ENCODE measurements at places on chromosomes 5 and 9.

DNA sequence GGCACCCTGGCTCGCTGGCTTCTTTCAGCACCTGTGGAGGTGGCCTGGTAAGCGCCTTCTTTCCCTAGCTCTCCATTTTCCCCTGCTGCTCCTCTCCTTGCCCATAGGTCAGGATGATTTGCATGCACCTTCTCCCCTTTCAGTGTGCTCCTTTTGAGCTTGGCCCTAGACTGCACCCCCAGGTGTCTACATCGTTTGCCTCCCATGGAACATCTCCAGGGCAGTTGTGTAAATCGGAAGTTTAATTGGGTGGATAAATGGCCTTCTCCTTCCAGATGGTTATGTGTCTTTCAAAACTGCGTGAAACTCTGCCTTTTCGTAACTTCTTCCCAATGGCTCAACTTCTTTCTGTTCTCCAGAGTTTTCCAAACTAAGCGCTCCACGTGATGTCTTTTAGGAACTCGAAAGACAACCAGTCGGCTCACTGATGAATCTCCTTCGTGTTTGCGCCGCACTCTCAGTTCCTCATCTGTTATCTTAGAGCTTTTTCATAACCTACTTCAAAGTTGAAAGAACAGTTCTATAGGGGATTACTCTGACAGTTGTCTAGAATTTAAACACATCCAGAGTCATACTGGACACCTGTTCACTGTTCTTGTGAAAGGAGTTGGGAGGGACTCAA, 1.7 kb downstream of the ADAMTS19 start:
- DNase-seq, result no peak

GRCh38 chr5:35274839-35275509, 44.7 kb upstream of the PRLR start:
- no peak for DNase-seq

GRCh38 chr5:61254969-61255555, 77.0 kb upstream of the ZSWIM6 start:
- DNase-seq, result no peak

DNA sequence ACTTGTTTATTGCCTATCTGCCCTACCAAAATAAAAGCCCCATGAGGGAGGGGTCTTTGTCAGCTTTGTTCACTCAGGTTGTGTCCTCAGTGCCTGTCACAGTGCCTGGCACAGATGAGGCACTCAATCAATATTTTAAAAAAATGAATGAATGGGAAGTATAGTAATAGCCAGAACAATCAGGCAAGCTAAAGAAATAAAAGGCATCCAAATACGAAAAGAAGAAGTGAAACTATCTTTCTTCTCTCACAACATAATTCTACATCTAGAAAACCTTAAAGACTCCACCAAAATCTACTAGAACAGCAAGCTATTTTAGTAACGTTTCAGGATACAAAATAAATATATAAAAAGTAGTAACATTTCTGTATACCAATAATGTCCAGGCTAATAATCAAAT, 37.8 kb upstream of the C5orf63 start:
- no peak for DNase-seq

- DNase-seq, result no peak
Observed at GRCh38 chr5:84436866-84437265, 52.2 kb upstream of the EDIL3 start.

- DNase-seq, result no peak
Observed at GRCh38 chr5:166994226-166994625, 1297.2 kb upstream of the WWC1 start.

GRCh38 chr9:83932011-83932410, 10.8 kb upstream of the KIF27 start:
- DNase-seq, result no peak

GRCh38 chr5:89253666-89254352, 370.8 kb upstream of the MEF2C start:
- DNase-seq, result no peak

- no peak for DNase-seq
Observed at GRCh38 chr9:97501177-97501971, at the start of gene TMOD1. TMOD1 (plus strand) TSS chr9:97501666; CDS start chr9:97524189, 22,523 bp downstream.

GRCh38 chr5:96776621-96777020, 31.1 kb downstream of the ERAP1 start:
- DNase-seq, result no peak

DNA sequence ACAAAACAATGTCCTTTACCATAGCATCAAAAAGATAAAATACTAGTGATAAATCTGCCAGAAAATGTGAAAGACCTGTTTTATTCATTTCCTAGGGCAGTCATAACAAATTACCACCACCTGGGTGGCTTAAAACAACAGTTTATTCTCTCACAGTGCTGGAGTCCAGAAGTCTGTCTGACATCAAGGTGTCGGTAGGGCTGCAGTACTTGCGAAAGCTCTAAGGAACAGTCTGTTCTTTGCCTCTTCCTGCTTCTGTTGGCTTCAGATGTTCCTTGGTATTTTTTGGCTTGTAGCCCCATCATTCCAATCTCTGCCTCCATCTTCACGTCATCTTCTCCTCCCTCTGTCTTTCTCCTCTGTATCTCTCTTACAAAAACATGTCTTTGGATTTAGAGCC, 51.0 kb downstream of the PTPDC1 start:
- DNase-seq, result no peak

GRCh38 chr9:25177858-25178257, 500.4 kb downstream of the TUSC1 start:
- no peak for DNase-seq

GRCh38 chr9:89026876-89027275, 35.6 kb downstream of the S1PR3 start:
- DNase-seq, result no peak

DNA sequence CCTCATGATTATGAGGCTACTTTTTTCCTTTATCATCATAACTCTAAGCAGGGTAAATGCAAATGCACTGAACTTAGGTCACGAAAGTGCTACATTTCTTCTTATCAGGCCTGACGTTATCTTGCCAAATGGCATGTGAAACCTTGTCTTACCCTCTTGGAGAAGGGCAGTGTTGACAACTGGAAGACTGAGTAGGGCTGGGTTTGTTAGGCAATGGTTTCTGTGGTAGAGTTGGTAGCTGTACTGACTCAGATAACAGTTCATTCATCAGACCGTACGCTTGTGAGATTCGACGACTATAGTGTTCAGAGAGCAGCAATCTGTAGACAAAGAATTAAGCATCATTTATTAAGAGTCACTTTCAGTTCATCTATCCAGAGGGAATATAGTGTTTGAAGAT, 127.7 kb downstream of the CPLANE1 start:
- no peak for DNase-seq

GRCh38 chr5:142360607-142361120, 35.8 kb upstream of the SPRY4 start:
- no peak for DNase-seq

DNA sequence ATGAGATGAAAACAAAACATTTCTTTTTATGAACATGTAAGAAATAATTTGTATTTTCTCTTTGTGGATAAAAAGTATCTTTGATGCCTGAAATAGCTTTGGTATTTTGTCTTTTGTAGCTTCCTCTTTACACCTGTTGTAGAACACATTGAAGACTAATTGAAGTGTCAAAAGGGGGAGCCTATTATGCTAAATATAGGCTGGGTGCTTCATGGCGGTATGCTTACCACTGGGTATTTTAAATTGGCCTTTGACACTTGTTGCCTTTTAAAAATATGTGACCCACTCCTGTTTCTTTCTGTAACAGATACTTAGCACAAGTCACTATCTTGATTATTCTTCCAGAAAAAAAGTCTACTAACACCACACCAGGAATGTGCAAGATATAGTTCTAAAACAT, 226.4 kb downstream of the KIAA0825 start:
- DNase-seq, result no peak

- no peak for DNase-seq
Observed at GRCh38 chr5:80738466-80738865, 83.7 kb upstream of the DHFR start.

DNA sequence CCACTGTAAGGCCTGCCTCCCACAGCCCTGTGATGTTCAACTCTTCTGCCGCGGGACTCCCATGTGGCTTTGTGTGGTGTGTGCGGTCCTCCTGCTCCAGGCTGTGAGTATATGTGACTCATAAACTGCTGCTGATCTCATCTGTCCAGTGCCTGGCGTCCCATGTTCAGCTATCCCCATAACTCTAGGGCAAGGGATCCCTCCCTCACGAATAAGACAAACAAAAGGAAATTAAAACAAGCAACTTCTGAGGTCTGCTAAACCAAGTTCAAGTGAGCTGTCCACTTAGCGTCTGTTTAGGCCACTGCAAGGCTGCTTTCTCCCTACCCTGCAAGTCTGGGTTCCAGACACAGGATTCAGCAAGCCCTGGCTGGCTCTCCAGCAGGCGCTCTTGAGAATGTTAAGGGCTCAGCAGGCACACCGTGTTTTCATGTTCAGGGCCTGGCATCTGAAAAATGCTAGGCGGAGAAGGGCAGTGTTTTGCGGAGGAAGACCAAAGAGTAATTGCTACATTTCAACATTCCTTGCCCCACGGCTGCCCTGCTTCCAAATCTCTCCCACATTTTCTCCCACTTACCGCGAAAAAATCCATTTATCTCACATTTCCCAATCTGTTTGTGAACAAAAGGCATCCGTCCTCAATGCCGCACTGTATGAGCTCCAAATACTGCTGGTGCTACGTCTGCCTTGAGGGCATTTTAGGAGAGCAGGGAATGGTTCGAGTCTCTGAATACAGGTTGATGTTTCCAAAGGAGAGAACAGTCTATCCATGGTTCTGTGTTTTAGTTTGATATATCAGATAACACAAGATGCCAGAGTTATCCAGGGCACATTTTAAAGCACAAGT, 280.2 kb downstream of the SEMA5A start:
- no peak for DNase-seq

- no peak for DNase-seq
Observed at GRCh38 chr5:148843510-148844318, 17.3 kb downstream of the ADRB2 start.

GRCh38 chr5:14492331-14492964, 89.1 kb upstream of the OTULINL start:
- no peak for DNase-seq

- no peak for DNase-seq
Observed at GRCh38 chr9:134152022-134152448, 12.3 kb downstream of the RNU6ATAC start.

DNA sequence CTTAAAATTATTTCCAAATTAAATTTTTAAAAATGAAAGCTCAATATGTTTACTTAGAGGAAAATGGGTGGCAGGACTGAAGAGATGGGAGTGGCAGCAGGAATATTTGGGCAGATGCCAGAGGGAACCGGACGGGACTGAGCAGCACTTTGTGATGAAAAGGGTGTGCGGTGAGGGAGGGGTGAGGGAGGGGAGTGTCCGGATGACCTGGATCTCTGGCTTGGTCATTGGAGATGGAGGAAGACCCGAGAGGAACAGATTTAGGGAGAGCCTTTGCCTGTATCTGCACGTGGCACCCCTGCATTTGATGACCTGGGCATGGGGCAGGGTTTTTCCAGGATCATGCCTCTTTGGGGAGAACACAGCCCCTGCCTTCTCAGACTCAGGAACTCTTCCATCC, 201.1 kb upstream of the MVB12B start:
- DNase-seq, result no peak

GRCh38 chr9:88816141-88816540, 175.1 kb upstream of the S1PR3 start:
- no peak for DNase-seq

DNA sequence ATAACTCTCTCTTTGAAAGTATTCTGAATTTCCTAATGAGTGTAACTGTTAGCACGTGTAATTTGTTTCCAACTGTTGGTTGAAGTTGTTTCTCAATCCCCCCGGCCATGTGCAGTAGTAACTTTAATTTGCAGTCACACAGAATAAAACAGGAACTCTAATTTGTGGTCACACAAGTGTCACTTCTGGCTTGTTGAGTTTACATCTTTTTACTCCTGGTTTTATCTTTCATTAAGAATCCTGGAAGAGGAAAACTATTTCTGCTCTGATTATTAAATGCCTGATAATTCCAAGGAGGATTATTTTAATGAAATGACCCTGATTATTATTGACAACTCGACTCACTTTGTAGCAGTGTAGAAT, 1.2 kb downstream of the SCAMP1 start:
- DNase-seq, result no peak

DNA sequence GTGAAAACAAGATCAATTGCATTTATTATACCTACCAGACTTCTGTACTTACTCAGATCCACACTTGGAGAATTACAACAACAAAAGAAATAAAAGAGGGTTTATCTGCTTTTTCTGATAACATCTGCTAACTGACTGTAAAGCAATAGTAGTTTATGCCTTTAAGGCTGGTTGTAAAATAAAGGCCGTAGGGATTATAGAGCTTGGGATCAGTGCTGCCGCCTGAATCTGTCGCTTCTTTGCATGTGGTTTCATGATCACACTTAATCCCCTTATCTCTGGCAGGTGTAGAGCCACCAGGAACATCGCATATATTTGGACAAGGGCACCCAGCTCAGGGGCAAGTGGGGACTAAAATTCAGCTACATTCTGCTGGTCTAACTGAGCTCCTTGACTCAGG, 146.7 kb downstream of the CCDC192 start:
- DNase-seq, result no peak

DNA sequence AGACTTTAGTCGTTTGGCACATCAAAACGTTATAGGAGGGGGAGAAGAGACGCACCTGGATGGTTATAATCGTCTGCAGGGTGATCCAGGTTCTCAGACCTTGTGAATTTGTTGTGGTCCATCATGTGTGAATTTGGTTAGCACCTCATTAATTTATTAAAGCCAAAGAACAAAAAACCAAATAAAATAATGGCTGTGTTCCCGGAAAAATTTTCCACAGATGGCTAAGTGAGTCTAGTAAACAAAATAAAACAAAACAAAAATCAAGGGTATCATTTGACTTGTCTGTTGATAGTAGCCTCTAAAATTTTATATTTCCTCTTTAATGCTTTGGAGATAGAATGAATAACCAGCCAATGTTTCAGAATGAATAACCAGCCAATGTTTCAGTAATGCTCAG, 119.7 kb downstream of the ACTBL2 start:
- DNase-seq, result no peak

DNA sequence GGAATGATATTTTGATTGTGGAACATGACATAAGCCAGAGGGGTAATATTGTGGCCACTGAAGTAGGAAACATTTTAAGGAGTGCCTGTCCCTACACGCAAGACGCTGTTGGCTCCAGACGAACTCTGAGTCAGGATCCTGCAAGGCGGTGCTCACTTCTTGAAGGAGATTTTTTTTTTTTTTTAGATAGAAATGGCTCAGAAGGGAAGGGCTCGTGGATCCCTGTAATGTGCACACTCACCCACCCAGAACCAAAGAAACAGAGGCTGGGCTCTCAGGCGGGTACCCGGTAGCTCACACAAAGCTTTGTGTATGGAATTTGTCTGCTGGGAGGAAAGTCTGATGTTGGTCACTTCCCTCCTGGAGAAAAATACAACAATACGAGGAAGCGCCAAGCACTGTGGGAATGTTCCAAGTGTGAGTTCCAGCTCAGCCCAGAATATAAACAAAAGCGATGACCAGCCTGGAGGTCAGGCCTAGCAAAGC, 25.7 kb downstream of the RAPGEF1 start:
- DNase-seq, result no peak

Data from stimulated activated CD4-positive, alpha-beta T cell treated with anti-CD3 and anti-CD28 coated beads, Interleukin-1b, Interleukin-23, amount 100 ng/mL, for 1 hour (primary cell).